ENCODE measurements at places on chromosomes 7 and 10.

GRCh38 chr7:133310232-133310862 lies 57.5 kb downstream of the EXOC4 start:
- no peak for DNase-seq

GRCh38 chr10:132605390-132605789 lies 67.8 kb downstream of the INPP5A start:
- DNase-seq = no peak

DNA sequence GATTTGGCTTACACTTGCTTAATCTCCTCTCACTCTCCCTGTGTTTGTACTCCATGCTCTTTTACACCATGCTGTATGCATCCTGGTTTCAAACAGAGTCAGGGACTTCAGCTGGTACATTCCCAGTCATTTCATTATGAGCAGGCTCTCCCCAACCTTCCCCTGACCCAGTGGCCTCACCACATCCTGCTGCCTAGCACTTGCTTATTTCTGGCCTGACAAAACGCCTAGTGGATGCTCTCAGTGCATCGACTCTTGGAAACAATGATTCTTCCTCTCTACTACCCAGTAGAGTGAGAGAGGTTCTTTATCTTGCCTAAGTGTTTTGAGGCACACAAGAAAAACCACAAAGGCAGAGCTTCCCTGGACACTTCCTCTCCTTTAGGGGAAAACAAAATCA lies 63.4 kb downstream of the CAV1 start:
- no peak for DNase-seq

DNA sequence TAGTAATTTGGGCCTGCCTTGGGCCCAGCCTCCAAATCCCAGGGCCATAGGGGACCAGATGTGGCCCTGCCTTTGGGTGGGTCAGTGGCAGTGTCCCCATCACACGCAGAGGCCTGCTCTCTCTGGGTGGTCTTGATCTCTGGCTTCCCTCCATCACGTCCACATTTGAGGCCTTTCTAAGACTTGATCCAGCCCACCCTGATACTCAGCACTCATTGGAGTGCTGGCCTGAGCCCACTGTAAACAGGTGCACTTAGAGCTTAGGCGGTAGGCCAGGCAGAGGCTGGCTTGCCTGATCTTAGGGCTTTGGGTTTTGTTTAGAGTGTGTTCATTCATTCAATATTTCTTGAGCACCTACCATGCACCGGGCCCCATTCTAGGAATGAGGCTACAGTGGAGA lies 52.6 kb downstream of the TBATA start:
- DNase-seq = no peak

DNA sequence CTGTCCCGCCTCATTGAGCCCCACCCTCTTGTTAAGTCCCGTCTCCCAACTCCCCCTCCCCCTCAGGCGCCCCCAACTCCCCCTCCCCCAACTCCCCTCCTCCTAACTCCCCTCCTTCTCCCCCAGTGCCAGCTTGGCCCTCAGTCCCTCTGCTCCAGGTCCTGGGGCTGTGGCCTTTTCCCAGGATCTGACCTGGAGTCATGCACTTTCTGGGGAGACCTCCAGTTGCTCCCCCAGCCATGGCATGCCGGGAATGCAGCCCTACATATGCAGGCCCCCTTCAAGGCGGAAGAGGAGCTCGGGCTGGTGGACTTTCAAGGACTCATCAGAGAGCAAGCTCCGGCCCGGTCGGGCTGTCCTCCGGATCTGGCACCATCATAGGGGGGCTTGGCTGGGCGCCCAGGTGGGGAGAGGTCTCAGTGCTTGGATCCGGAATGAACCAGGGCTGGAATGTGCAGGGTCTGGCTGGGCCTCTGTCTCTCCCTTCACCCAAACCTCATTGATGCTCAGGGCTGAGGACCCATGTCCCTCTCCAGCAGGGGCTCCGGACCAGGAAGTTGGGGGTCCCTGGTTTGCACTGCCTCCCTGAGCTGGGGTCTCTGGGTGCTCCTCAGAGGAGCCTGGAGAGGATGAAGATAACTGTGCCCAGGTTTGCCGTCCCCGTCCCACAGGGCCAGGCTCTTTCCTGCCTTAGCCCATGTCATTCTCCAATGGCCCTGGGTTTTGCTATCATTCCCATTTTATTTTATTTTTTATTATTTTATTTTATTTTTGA lies 41.1 kb downstream of the TMEM270 start:
- no peak for DNase-seq

DNA sequence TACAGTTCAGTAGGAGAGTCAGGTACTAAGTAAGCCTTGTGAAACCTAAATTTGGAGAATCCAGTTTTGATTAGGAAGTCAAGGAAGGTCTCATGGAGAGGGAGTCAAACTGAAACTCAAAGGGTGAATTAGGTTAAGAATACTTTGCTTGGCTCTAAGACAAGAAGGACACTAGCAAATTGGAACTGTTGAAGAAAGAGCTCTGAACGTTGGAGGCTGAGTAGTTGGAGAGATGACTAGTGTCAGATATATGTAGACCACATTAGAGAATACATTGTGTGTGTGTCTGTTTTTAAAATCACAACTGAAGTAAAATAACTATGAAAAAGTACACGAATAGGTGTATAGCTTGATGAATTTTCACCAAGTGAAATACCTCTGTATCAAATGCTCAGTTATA lies 6.3 kb downstream of the VPS26A start:
- no peak for DNase-seq

- DNase-seq = peak; percentile 19
Observed at GRCh38 chr10:59907918-59908807, 1.8 kb upstream of the CCDC6 start.

DNA sequence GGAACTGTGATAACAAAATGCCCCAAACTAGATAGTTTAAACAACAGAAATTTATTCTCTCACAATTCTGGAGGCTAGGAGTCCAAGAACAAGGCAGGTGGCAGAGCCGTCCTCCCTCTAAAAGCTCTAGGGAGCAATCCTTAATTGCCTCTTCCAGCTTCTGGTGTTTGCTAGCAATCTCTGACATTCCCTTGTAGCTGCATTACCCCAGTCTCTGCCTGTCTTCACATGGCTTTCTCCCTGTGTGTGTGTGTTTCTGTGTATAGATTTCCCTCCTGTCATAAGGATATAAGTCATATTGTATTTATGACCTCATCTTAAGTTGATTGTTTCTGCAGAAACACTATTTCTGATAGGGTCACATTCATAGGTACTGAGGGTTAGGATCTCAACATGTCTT lies 177.5 kb downstream of the WNT2 start:
- DNase-seq = no peak

DNA sequence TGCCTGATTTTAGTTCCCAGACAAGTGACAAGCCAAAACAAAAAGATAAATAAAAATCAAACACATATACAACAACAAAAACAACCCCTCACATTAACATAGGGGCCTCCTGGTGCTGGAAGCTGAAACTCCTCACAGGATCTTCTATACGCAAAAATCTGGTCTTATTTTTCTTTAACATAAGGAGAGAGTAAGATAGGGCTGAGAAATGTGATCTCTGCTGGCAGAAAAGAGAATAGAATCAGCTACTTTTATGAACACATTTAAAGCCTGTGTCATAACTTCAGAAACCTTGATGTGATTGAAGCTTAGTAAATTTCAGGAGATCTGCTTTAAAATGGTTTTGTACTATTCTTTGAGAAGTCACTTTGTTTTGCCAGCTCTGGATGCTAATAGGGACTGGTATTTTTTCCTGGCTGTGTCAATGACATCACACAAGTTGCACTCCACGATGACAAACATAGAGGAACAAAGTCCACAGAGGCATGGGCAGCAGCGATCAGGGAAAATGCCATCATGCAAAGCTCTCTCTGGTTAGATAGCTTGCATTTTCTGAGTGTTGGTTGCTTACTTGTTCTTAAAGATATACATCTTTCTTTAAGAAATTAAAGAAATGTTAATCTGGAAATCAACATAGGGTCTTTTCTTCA lies 176.6 kb upstream of the SP4 start:
- no peak for DNase-seq

DNA sequence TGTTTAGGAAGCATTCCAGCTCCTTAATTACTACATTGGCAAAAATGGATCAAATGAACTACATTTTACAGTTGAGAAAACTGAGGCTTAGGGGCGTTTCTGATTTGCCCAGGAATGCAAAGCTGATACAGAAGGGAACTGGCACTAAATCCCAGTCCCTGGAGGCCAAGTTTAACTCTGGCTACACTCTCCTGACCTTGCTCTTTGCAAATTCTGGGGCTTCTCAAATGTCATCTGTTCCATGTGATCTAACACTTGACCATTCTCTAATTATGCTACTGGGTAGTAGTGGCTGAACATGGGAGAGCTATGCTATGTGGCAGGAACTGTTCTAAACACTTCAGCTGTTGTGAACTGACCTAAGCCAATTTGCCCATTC lies 11.3 kb upstream of the HABP2 start:
- DNase-seq = no peak

- no peak for DNase-seq
Observed at GRCh38 chr10:93745408-93746065, 12.2 kb upstream of the LGI1 start.

GRCh38 chr7:47937711-47938573 lies 10.3 kb downstream of the PKD1L1 start:
- no peak for DNase-seq

- no peak for DNase-seq
Observed at GRCh38 chr7:128458956-128459355, 3.3 kb downstream of the HILPDA start.

DNA sequence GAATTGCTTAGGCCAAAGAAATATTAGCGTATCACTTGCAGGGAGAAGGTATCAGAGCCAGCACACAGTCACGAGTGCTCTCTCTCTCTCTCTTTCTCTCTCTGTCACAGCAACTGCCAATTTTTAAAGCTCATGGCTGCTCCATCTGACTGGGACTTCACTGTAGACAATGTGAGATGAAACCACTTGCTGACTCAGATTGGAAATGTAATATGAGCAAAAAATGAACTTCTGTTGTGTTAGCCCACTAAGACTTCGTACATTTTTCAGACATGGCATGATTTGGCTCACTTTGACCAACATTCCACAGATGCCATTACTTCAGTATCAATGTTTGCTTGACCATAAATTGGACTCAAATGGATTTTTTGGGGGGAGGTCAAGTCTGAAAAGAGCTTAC lies 68.1 kb downstream of the DGKB start:
- DNase-seq = no peak

GRCh38 chr10:102994531-102995295 lies 76.6 kb downstream of the CNNM2 start:
- no peak for DNase-seq

GRCh38 chr10:77889277-77889903 lies 37.2 kb downstream of the DLG5 start:
- DNase-seq = no peak

DNA sequence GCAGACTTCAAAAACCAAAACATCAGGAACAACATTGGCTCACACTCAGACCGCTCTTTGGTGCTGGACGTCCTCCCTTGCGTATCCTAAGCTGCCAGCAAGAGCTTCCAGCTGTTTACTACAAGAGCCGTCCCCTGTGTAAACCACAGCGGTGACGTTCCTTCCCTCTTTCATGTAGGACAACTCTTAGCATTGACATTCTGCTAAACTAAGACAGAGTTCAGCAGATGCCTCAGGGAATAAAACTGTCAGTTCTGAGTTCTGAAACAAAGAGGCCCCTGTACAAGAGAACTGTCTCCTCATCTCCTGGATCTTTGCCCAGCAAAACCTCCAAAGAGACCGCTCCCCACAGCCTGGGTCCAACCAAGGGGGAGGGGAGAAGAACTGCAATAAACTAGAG lies 57.8 kb upstream of the OPALIN start:
- no peak for DNase-seq

DNA sequence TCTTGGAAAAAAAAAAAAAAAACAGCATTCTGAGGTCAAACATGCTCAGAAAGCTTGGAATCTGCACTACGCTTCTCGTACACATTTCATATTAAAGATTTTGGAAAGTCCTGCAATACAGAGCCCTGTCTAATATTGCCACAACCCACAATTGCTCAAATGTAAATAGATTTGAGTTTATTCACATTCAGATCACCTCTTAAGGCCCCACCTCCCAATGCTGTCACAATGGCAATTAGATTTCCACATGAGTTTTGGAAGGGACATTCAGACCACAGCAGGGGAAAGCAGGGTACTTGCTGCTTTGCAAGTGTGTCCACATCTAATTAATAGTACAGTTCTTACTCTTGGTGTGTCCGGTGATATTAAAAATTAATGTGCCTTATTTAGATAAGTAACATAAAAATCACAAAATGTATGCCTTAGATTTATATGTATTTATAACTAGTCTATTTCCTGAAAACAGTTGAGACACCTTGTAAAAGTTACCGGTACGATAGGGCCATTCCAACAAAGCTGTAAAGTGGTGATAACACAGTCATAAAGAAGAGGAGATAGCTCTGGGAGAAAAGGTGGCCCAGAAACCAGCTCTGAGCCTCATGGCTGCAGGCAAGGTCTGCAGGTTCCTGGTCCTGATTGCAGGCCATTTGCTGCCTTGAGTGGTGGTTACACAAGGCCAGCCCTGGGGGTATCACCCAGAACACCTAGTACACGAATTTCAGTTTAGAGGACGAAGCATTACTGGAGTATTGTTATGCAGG lies 27.9 kb downstream of the EGFR start:
- no peak for DNase-seq

GRCh38 chr7:20440472-20441105 lies 109.9 kb downstream of the ITGB8 start:
- DNase-seq = no peak

- DNase-seq = no peak
Observed at GRCh38 chr7:157124690-157125089, 14.0 kb upstream of the UBE3C start.

DNA sequence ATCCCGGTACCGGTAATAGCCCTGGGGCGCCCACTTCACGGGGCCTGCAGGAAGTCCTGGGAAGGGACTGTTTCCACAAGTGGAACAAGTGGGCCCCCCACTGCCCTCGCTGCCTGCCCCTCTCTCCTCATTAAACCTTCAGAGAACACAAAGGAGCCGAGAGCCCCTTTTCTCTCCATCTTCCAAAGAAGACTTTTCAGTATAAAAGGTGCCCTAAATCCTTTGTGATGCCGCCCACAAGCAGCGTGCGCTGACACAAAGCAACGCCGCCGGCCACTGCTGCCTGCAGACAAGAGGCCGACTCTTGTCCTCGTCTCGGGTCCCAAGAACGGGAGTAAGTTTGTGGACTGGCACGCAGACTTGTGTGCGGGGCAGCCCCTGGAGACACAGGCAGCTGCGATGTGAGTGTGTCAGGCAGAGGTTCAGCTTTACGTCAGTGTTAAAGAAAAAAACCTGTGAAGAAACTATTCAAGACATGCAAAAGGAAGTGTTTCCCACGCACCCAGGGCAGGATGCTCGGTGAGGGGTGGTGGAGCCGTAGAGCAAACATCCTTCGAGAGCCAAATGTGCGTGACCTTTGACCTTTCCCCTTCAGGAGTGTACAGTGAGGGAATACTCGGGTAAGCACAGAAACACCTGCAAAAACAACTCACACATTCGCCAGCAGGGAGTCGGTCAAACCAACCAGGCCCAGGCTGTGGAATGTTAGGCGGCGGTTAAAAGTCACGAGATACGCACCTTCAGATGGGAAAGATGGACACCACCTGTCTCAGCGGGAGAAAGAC lies 118.2 kb downstream of the VIPR2 start:
- DNase-seq = no peak

DNA sequence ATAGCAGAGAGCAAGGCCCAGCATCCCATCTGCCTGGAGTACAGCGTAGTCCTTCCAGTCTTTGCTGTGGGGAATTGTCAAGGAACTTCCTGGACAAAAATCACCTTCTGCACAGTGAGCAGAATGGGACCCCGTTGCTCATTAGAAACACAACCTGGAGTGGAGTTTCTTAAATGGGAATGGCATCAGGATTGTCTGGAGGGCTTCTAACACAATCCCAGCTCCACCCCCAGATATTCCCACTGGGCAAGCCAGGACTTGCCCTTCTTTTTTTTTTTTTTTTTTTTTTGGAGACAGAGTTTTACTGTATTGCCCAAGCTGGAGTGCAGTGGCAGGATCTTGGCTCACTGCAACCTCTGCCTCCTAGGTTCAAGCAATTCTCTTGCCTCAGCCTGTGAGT lies 356.4 kb downstream of the GALNT17 start:
- no peak for DNase-seq
